ENCODE measurements at places on chromosomes 12 and 14. TPM values are rescaled to one million over a fixed set of nuclear protein-coding genes. Genes with fewer than 3 reads are reported as not detected.

DNA sequence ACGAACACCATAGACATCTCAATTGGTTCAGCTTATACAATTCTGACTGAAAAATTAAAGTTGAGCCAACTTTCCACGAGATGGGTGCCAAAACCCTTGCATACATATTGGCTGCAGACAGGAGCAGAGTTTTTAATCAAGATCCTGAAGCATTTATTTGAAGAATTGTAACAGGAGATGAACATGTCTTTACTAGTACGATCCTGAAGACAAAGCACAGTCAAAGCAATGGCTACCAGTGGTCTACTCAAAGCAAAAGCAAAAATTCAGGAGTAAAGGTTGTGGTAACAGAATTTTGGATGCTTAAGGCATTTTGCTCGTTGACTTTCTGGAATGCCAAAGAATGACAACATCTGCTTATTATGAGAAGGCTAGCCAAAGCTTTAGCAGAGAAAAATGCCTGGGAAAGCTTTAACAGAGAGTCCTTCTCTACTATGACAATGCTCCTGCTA, 20.7 kb downstream of the ZDHHC17 start:
- H3K4me1 ChIP-seq: peaks cover 11% of the 10 kb centered on the region
- peaks cover 19% of the 10 kb centered on the region for H3K36me3 ChIP-seq
- H3K27me3 ChIP-seq: no peaks in the 10 kb centered on the region

DNA sequence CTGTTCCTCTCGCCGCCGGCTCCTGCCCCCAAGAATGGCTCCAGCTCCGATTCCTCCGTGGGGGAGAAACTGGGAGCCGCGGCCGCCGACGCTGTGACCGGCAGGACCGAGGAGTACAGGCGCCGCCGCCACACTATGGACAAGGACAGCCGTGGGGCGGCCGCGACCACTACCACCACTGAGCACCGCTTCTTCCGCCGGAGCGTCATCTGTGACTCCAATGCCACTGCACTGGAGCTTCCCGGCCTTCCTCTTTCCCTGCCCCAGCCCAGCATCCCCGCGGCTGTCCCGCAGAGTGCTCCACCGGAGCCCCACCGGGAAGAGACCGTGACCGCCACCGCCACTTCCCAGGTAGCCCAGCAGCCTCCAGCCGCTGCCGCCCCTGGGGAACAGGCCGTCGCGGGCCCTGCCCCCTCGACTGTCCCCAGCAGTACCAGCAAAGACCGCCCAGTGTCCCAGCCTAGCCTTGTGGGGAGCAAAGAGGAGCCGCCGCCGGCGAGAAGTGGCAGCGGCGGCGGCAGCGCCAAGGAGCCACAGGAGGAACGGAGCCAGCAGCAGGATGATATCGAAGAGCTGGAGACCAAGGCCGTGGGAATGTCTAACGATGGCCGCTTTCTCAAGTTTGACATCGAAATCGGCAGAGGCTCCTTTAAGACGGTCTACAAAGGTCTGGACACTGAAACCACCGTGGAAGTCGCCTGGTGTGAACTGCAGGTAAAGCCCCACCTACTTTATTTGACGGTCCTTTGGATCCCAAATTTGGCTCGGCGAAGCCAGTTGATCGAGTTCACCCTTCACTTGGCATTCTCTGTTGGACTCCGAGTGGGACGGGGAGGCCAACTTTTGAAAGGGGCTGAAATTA, 1.5 kb downstream of the WNK1 start:
- DNase-seq: peak; percentile 47
- H3K27me3 ChIP-seq: no peaks in the 10 kb centered on the region
- H3K36me3 ChIP-seq: peaks cover 40% of the 10 kb centered on the region

- peaks cover 36% of the 10 kb centered on the region for H3K36me3 ChIP-seq
- no peak for DNase-seq
- peaks cover 7% of the 10 kb centered on the region for H3K4me1 ChIP-seq
- H3K27ac ChIP-seq: no peak overlapping the region
These were observed 76.3 kb downstream of the HECTD4 start for GRCh38 chr12:112305951-112306350.

DNA sequence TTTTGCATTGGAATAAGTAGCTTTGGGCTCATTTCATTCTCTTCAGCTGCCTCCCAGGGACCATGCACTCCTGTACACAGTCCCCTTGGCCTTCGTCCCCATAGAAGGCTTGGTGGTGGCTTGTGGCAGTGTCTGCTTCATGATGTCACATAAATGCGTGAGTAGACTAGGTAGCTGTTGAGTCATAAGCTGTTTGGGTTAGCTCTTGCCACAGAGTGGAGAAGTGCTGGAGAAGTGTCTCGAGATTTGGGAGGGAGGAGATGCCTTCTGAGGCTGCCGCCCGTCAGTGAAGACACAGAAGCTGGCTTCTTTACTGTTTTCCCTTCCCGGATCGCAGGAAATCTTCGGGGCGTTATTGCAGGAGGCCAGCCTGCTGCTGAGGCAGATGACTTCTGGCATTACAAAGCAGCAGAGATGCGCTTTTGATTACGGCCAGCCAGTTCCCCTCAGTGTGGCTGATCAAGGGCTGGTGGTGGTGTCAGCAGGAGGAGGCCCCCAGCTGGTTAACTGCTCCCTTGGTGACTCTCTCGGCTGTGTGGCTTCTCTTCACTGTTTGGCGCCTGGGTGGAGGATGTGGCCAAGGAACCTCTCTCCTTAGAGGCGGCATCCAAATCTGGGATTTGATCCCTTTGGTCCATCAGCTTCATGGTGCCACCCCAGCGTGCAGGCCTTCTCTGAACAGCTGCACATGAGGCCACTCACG, 67.6 kb downstream of the AACS start:
- H3K36me3 ChIP-seq: peaks cover 21% of the 10 kb centered on the region
- H3K27ac ChIP-seq: no peak overlapping the region
- no peak for DNase-seq
- H3K27me3 ChIP-seq: no peaks in the 10 kb centered on the region
- H3K4me1 ChIP-seq: no peaks in the 10 kb centered on the region

GRCh38 chr14:94382716-94383596, 5.4 kb downstream of the SERPINA1 start:
- no peaks in the 10 kb centered on the region for H3K36me3 ChIP-seq
- no peak overlapping the region for H3K4me3 ChIP-seq
- no peaks in the 10 kb centered on the region for H3K27me3 ChIP-seq
- DNase-seq: no peak
- no peak overlapping the region for H3K27ac ChIP-seq
- H3K4me1 ChIP-seq: peaks cover 7% of the 10 kb centered on the region

- H3K27ac ChIP-seq: no peak overlapping the region
- H3K36me3 ChIP-seq: no peaks in the 10 kb centered on the region
- no peak overlapping the region for H3K4me3 ChIP-seq
- no peak for DNase-seq
- no peaks in the 10 kb centered on the region for H3K4me1 ChIP-seq
- H3K27me3 ChIP-seq: no peaks in the 10 kb centered on the region
These were observed 165.4 kb upstream of the SSTR1 start for GRCh38 chr14:38042322-38042721.

DNA sequence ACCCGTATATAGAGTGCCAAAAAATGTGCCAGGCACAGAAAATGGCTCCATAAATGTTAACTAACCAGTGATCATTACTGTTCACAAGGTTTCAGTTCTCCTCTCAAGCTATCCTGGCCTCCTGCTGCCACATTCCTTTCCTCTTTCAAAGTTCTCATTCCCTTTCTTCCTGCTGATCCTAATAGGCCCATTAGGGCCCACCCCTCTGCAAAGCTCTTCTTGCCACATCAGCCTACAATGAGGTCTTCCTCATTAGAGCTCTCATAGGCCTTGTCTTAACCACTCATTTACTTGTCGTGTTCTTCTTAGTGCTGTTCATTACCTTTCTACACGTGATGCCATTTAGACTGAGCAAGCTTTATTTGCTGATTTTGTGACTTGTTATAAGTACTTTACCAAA, 40.5 kb downstream of the RPS29 start:
- no peak for DNase-seq
- H3K27me3 ChIP-seq: no peaks in the 10 kb centered on the region

DNA sequence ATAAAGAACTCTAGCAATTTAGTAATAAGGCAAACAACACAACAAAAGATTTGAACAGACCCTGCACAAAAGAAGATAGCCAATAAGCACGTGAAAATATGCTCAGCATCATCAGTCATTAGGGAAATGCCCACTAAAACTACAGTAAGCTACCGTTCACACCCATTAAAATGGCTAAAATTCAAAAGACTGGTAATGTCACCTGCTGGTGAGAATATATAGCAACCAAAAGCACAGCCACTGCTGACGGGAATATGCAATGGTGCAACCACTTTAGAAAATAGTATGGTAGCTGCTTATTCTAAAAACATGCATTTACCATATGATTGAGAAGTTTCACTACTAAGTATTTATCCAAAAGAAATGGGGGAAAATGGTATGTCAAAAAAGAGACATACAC, 74.9 kb downstream of the DPF3 start:
- H3K4me3 ChIP-seq: no peak overlapping the region
- no peak for DNase-seq
- H3K4me1 ChIP-seq: peaks cover 12% of the 10 kb centered on the region
- no peak overlapping the region for H3K27ac ChIP-seq
- H3K36me3 ChIP-seq: no peaks in the 10 kb centered on the region

DNA sequence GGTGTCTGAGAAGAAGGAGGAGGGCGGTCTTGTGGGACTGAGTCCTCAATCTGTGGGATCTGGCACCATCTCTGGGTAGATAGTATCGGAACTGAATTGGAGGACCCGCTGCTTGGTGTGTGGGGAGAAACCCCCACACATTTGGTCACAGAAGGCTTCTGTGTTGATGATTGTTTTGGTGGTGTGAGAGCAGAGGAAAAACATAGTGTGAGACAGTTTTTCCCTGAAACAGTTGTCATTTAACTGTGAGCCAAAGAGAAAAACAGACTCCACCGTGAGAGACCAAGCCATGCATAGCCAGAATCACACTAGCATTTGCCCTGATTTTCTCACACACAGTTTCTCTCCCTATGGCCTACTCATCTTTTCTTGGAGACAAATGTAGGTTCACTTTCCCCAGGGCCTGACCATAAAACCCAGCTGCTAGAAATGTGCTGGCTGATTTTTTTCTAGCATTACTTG, 91.4 kb upstream of the FLRT2 start:
- no peaks in the 10 kb centered on the region for H3K27me3 ChIP-seq
- H3K4me1 ChIP-seq: no peaks in the 10 kb centered on the region
- H3K36me3 ChIP-seq: no peaks in the 10 kb centered on the region
- H3K27ac ChIP-seq: no peak overlapping the region
- no peak overlapping the region for H3K4me3 ChIP-seq

GRCh38 chr12:78888568-78888967, 24.0 kb downstream of the SYT1 start:
- no peaks in the 10 kb centered on the region for H3K4me1 ChIP-seq
- no peak overlapping the region for H3K4me3 ChIP-seq
- H3K27me3 ChIP-seq: no peaks in the 10 kb centered on the region

DNA sequence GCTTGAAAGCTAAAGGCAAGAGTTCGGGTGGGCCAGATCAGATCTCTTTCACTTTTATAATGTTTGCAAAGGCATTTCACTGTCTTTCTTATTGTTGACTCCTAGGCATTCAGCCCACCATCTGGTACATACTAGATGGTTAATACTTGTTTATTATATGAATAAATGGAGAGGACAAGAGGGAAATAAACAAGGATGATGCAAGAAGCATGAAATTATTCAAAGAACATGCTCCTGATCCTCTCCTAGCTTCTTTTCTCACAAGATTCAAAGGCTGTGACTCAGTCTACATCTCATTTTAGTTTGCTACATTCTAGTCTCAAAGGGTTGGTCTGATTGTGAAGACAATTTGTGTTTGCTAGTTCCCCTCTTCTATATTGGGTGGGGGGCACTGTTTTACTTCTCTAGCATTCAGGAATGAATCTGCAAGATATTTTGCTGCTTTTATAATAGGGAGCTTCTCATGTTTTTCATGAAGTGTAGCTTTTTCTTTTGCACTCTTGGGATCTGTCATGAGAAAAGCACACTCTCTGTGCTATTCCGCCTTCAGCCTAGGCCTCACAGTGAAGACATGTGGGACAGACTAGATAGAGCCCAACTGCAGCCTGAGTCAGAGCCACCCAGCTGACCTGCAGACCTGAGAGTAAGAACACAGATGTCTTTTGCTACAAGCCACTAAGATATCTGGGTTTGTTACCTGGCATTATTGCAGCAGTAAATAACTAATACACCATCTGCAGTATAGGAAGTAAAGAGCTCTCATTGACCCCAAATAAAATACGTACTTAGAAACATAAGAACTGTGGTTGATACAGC, 65.7 kb downstream of the PTHLH start:
- no peaks in the 10 kb centered on the region for H3K36me3 ChIP-seq
- no peak overlapping the region for H3K27ac ChIP-seq
- H3K4me1 ChIP-seq: no peaks in the 10 kb centered on the region
- no peak for DNase-seq

- peaks cover 12% of the 10 kb centered on the region for H3K4me1 ChIP-seq
- peak overlapping the region; percentile 88 for H3K27ac ChIP-seq
- no peaks in the 10 kb centered on the region for H3K36me3 ChIP-seq
- peak overlapping the region; percentile 2 for H3K4me3 ChIP-seq
These were observed 34.8 kb upstream of the TESC start for GRCh38 chr12:117134059-117134458.

GRCh38 chr12:112190231-112191025, 65.1 kb downstream of the TRAFD1 start:
- H3K4me1 ChIP-seq: no peaks in the 10 kb centered on the region
- peaks cover 26% of the 10 kb centered on the region for H3K36me3 ChIP-seq
- no peak overlapping the region for H3K4me3 ChIP-seq
- no peak overlapping the region for H3K27ac ChIP-seq

DNA sequence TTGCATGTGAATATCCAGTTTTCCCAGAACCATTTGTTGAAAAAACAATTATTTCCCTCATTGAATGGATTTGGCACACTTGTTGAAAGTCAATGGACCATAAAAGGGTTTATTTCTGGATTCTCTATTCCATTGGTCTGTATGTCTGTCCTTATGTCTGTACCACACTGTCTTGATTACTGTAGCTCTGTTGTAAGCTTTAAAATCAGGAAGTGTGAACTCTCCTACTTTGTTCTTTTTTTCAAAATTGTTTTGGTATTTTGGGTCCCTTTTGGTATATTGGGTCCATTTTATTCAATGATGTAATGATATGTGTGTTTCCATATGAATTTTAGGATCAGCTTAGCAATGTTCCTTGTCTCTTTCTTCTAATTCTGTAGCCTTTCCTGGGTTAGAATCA, 64.8 kb downstream of the PPP2R5C start:
- no peaks in the 10 kb centered on the region for H3K27me3 ChIP-seq

Gene EMP1
- total RNA-seq: 9.5 TPM

Gene ANKS1B
- total RNA-seq: 0.76 TPM

Gene SERPINA1
- total RNA-seq: 1.1 TPM

Gene TSHR
- total RNA-seq: not detected

All from activated T-helper 2 cell treated with anti-CD3 and anti-CD28 coated beads, Interferon-gamma antibody, Interleukin-2, Interleukin-4, amounts not matched to agents 10 μg/mL and 5 μg/mL and 100 μg/mL, durations not matched to agents 14 hours and 24 hours and 36 hours (primary cell).